LoVo (cell line): ENCODE measurements at places on chromosomes 1 and 21.

GRCh38 chr21:33781121-33781520 is 134.5 kb downstream of the ATP5PO start:
- no peak for DNase-seq

GRCh38 chr1:174800216-174800851 is 199.4 kb upstream of the CACYBP start:
- DNase-seq: no peak

DNA sequence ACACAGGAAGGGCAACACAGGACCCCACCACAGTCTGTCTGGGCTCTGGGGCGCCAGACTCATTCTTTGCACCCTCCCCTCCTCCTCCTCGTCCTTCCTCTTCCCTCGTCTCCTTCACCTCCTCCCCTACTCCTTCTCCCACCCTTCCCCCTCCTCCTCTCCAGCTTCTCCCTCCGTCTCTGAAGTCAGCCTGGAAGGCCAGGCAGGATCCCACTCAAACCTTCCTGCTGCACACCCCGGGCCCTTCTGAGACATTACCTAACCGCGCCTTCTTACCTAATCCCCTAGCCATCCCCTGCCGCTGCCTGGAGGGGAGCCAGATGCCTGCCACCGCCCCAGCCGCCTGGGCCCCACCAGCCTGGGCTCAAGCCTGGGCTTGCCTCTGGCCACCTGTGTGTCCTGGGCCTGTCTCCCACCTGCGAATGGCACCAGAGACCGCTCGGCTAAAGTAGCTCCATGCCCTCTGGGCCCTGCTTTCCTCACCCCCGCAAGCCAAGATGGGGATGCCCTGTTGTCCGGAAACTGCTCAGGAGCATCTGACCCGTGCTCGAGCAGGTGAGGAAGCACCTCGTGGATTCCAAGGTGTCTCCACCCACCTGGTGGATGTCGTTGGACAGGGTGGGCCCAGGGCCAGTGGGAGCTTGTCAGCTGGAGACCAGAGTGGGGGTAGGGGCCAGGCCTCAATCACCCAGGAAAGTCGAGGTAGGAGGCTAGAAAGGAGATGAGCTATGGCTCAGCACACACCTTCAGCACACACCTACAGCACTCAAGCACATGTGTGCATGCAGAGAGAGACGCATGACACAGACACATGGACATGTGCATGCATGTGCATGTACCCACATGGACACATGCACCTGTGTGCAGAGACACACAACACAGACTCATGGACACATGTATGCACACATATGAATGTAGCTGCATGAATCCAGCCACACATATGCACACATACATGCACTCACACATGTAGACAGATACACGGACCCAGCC is 31.9 kb downstream of the WNT9A start:
- DNase-seq: peak; percentile 59

GRCh38 chr1:155131856-155132255 is 3.8 kb upstream of the SLC50A1 start:
- no peak for DNase-seq

DNA sequence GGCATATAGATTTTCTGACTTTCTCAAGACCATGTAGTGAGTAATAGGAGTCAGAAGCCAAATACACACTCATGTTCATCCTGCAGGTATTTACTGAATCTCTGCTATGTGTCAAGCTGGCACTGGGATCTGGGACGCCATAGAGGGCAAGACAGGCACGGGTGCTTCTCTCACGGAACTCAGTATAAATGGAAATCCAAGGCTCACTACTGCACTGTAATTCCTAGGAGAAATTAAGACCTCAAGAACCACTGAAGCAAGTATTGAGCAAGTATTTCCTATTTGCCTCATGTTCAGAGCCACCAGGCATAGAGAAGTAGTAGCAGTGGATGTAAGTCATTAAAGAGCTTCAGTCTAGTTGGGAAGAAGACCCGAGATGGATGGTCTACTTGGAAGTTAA is 38.9 kb downstream of the EIF2D start:
- no peak for DNase-seq

GRCh38 chr1:114485286-114485685 is 25.7 kb downstream of the TRIM33 start:
- no peak for DNase-seq

- DNase-seq: no peak
Observed at GRCh38 chr21:28230559-28230958, 762.1 kb downstream of the LTN1 start.

GRCh38 chr1:31798086-31798432 is 17.8 kb downstream of the SPOCD1 start:
- DNase-seq: no peak

- DNase-seq: no peak
Observed at GRCh38 chr1:12464598-12465056, 153.4 kb downstream of the DHRS3 start.

DNA sequence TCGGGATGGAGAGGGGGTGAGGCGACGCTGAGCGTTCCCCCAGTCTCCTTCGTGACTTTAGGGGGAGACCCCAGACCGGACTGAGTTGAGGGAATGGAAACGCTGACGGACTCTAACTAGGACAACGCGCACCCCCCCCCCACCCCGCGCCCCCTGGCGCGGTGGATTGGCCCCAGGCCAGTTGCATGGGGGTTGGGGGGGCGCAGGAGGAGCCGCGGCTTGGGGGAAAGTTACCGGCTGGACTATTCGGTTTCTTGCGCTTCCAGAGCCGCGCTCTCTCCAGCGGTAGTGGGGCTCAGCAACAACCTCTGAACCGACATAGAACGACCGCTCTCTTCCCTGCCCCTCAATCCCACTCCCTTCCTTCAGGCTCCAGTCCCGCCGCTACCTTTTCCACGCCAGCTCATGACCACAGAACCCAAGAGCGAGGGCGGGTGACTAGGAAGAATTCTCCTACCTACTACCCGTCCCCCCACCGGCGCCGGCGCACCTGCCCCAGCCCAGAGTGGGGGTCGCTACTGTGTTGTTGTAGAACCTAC is 694 bp downstream of the ZBTB7B start:
- no peak for DNase-seq

DNA sequence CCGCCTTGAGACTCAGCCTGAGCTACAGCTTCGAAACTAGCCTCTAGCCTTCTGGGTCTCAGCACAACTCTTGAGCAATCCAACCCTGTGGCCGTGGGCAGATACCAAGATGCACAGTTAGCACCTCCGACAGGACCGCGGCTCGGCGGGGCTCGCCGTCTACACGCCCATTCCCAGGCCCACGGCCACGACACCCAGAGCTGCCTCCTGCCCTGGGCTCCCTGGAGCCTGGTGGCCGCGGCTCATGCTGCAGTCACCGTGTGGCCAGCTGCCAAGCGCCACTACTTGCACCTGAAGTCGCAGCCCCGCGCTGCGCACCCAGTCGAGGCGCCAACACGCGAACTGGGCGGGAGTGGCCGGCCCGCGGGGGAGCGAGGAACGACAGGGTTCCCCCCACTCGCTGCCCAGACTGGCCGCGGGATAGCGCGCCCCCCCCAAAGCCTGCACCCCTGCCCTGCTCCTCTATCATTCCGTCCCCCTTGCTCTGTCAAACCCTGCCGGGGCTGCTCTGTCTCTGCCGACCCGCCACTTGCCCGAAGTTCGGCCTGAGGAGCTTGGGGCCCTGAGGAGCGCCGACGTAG is 729 bp upstream of the CDCA8 start:
- peak; percentile 45 for DNase-seq

DNA sequence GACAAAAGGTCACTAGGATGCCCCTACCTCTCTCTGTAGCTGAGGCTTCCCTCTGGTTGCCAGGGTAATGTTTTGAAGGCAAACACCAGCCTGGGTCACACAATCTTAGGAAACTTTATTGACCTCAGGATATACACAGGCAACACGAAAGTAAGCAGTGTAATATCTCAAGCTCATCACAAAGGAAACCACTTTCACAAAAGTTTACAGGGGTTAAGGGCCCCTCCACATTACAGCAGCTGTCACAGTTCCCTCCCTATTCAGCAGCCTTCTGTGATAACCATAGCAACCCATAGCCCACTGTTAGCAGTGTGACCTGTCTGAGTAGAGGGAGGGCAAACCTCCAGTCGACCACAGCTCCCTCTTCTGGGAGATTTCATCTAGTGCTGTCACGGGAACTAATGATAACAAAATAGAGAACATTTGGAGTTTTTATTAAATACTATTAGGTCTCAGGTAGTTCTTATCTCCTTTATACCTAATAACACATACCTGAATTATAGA is 149.8 kb downstream of the PTPRC start:
- DNase-seq: no peak

DNA sequence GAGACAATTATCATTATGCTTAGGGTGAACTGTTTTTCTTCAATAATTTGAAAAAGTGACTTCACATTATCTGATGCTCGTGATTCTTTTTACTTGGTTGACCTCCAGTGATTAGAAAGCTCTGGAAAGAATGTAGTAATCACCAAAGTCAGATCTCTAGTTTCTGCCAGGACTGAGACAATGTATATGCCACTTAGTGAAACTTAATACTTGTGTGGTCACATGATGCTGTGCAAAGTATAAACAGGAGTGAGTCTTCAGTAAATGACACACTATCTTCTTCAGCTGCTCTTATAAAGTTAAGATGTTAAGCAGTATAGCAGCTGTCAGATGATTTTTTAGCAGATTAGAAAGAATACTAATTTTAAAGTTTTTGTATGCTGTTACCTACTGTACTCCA is 17.2 kb downstream of the VCAM1 start:
- no peak for DNase-seq
